Activated CD4-positive, alpha-beta T cell treated with anti-CD3 and anti-CD28 coated beads for 36 hours (primary cell): ENCODE measurements at places on chromosomes 7 and 10. TPM values are rescaled to one million over a fixed set of nuclear protein-coding genes. Genes with fewer than 3 reads are reported as not detected.

Gene CHAT
- total RNA-seq = not detected

DNA sequence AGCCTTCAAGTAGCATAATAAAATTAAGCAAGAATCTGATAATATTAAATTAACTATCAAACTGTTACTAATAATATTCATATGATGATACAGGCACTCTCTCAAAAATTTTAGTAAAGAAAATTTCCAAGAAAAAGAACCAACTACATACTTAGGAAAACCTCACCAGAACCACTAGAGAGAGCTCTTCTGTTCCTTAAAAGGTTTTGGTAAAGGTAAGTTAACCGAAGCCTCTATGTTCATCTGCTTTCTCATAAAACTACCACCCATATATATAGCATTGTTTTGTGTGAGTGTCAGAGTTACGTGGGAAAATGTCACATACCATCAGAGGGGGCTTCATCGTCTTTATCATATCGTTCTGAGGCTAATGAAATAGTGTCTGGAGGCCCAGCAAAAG, 20.7 kb downstream of the SKAP2 start:
- no peak overlapping the region for H3K27ac ChIP-seq
- no peaks in the 10 kb centered on the region for H3K36me3 ChIP-seq
- DNase-seq = no peak
- no peaks in the 10 kb centered on the region for H3K4me1 ChIP-seq
- H3K27me3 ChIP-seq = peaks cover 3% of the 10 kb centered on the region

Gene CXCL12
- total RNA-seq = not detected

GRCh38 chr7:83677180-83677866, 28.4 kb upstream of the SEMA3E start:
- DNase-seq = no peak
- H3K27ac ChIP-seq = no peak overlapping the region
- H3K27me3 ChIP-seq = no peaks in the 10 kb centered on the region
- H3K4me1 ChIP-seq = no peaks in the 10 kb centered on the region

DNA sequence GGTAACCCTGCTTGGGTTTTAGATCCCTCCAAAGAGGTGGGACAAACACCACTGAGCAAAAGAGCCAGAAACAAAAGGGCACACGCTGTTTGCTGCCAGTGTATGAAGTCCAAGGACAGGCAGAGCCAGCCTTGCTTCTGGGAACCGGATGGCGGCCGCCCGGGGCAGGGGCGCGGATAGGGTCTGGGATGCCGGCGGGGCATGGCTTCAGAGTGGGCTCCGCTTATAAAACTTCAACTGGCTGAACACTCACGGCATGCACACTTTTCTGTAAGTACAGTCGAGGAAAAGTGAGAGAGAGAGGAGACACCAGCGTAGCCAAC, 62.6 kb downstream of the ASB13 start:
- H3K4me1 ChIP-seq = no peaks in the 10 kb centered on the region
- DNase-seq = no peak
- no peaks in the 10 kb centered on the region for H3K36me3 ChIP-seq
- H3K27me3 ChIP-seq = peaks cover 2% of the 10 kb centered on the region
- no peak overlapping the region for H3K27ac ChIP-seq

DNA sequence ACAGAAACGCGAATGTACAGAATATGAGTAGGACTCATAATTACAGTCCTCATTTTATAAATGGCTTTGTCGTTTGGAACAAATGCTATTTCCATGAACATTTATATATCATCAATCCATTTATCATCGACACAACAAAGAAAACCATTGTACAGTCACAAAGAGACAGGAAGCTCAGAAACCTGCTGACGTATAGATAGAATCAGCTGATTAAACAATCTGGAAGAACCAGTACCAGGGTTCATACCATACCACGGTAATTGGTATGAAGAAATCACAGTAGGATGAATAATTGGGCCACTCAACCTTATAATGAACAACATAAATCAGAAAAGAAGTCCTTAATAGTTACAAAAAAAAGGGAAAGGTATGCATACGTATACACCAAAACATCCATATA, 295.0 kb downstream of the PARD3 start:
- H3K4me3 ChIP-seq = no peak overlapping the region
- no peaks in the 10 kb centered on the region for H3K36me3 ChIP-seq
- H3K27ac ChIP-seq = no peak overlapping the region
- H3K4me1 ChIP-seq = no peaks in the 10 kb centered on the region
- H3K27me3 ChIP-seq = peaks cover 14% of the 10 kb centered on the region

- H3K27ac ChIP-seq = no peak overlapping the region
- no peak for DNase-seq
- H3K27me3 ChIP-seq = no peaks in the 10 kb centered on the region
- H3K36me3 ChIP-seq = peaks cover 5% of the 10 kb centered on the region
- H3K4me1 ChIP-seq = peaks cover 14% of the 10 kb centered on the region
- no peak overlapping the region for H3K4me3 ChIP-seq
Observed at GRCh38 chr7:137953665-137954470, 48.0 kb downstream of the CREB3L2 start.

DNA sequence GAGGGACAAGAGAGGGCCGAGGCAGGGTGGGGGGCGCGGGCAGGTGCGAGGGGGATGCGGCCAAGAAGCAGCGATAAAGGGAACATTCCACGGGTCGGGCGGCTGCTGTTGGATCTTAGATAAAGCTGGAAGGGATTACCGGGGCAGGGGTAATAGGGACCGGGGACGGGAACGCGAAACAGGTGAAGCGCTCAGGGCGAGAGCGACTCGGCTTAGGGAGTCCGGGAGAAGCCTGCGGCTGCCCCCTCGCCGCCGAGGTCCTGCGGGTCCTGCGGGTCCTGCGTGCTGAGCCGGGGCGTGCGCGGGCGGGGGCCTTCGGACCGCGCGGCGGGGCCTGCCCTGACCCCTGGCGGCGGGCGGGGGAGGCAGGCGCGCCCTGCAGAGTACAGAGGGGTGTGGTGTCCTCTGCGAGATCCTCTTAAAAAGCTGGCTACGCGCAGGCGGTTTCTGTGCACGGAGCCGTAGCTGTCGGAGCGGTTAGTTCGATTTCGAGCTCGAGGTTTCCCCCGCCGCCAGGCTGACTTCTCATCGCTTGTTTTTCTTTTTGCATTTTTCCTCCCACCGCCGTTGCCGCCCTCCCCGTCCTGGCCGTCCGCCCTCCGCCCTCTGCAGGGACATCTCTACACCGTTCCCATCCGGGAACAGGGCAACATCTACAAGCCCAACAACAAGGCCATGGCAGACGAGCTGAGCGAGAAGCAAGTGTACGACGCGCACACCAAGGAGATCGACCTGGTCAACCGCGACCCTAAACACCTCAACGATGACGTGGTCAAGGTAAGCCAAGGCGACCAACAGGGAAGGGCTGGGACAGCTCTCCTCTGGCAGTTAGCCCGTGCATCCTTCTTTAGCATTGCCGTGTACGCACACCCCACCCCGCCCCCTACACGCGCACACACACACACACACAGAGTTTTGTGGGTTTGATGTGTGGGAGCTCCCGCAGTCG, 1.4 kb downstream of the CAV1 start:
- DNase-seq = peak; percentile 80
- H3K4me3 ChIP-seq = peak overlapping the region; percentile 71
- peaks cover 59% of the 10 kb centered on the region for H3K27me3 ChIP-seq

Gene FOXK1
- total RNA-seq = 33.9 TPM

- no peaks in the 10 kb centered on the region for H3K4me1 ChIP-seq
- H3K4me3 ChIP-seq = no peak overlapping the region
- H3K27ac ChIP-seq = no peak overlapping the region
Observed at GRCh38 chr10:91587710-91588638, 44.9 kb downstream of the PPP1R3C start.

Gene C10orf53
- not detected for total RNA-seq

DNA sequence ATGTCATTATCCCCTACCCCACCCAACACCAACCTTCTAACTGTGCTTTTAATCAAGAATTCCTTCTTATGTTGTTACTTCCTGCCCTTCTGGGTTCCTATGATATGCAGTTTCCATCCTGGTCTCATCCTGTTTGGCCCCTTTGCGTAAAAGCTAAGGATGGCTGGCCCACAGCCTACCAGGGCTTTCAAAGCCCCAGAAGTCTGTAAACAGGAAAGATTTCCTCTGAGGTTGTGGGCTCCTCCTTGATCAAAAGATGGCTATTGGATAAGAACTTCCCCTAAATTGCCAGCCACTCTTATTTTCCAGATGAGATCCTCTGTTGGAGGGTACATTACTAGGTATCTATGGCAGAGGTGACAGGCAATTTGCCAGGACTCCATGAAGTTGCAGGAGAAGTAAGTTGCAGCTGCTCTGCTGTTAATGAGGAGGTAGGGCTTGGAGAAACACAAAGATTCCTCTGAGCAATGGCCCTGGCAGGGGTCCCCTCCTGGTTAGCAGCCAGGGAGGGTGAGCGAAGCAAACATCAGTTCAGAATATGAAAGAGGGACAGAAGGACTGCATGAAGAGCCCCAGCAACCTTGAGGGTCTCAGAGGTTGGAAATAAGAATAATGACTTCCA, 32.1 kb downstream of the NRP1 start:
- H3K27ac ChIP-seq = no peak overlapping the region
- no peaks in the 10 kb centered on the region for H3K27me3 ChIP-seq
- peaks cover 21% of the 10 kb centered on the region for H3K4me1 ChIP-seq

GRCh38 chr7:28872226-28872625, 85.9 kb downstream of the TRIL start:
- H3K27me3 ChIP-seq = peaks cover 10% of the 10 kb centered on the region
- no peak overlapping the region for H3K4me3 ChIP-seq
- H3K36me3 ChIP-seq = no peaks in the 10 kb centered on the region

DNA sequence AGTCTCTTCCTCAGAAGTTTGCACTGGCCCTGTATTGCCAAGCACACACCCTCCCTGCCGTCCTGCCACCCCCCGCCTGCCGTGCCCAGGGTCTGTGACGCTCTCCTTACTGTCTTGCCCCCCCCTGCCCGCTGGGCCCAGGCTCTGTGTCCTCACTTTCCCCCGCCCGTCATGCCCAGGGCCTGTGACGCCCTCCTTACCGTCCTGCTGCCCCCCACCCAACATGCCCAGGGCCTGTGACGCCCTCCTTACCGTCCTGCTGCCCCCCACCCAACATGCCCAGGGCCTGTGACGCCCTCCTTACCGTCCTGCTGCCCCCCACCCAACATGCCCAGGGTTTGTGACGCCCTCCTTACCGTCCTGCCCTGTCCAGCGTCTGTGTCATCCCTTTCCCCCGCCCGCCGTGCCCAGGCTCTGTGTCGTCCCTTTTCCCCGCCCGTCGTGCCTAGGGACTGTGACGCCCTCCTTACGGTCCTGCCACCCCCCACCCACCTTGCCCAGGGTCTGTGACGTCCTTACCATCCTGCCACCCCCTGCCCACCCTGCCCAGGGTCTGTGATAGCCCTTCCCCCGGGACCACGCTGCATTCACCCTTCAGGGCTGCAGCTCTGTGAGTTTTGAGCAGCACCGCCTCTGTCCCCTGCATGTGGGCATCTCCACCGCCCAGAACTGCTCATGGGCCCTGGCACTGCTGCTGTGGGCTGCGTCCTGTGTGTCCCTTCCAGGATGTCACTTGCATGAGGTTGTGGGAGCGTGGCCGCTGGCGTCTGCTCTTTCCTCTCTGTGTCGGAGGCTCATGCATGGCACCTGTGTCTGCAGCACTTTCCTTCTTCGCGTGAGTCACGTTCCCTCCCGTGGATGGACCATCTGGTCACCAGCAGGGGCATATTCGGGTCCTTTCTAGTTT, 19.3 kb upstream of the PRKAR1B start:
- peaks cover 32% of the 10 kb centered on the region for H3K36me3 ChIP-seq
- H3K27ac ChIP-seq = no peak overlapping the region
- H3K4me3 ChIP-seq = no peak overlapping the region
- H3K4me1 ChIP-seq = no peaks in the 10 kb centered on the region

DNA sequence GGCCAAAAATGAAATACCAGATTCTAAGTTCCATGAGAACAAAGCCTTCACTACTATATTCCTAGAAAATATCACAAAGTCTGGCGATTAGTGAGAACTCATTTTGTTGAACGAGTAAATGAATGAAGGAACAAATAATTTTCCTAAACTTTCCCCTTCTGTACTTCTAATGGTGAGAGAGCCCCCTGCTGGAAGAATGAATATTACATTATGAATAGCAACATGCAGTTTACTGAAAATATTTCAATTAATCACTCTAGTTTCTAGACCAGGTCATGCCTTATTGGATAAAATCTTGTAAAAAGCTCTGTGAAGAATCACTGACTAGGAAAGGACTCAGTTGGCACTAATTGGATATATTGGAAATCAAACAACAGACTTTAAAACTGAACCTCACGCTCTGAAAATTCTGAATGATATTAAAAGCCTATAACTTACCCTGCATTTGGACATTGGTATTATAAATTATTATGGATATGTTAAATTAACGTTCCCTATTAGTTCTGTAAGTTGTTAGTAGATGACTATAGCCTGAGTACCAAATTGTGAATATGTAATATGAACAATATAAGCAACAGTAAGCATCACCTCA, 32.4 kb upstream of the MTPN start:
- H3K4me1 ChIP-seq = peaks cover 4% of the 10 kb centered on the region
- H3K36me3 ChIP-seq = no peaks in the 10 kb centered on the region
- no peak overlapping the region for H3K27ac ChIP-seq

Gene RBP4
- total RNA-seq = not detected

DNA sequence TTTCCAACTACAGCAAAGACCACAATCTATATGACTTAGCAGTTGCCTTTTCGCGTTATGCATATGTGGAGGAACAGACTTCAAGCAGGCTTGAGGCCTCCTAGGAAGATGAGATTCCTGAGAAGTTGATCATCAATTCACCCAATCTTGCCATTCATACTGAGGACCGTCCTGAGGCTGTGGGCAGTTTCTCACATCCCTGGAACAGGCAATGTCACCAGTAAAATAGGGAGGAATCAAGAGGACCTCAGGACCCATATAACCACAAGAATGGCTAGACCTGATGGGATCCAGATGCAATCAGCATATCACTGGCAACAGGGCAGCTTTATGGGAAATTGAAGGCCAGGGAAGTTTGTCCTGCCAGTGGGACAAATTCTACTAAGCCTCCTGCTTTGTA, 17.3 kb downstream of the KDM7A start:
- no peak overlapping the region for H3K4me3 ChIP-seq
- H3K27me3 ChIP-seq = no peaks in the 10 kb centered on the region
- H3K4me1 ChIP-seq = peaks cover 70% of the 10 kb centered on the region
- H3K27ac ChIP-seq = no peak overlapping the region
- DNase-seq = no peak

Gene GSTO1
- 261 TPM for total RNA-seq
